Fibroblast of upper back skin (primary cell): ENCODE measurements at places on chromosomes 3 and 15.
A peak's percentile ranks its signal among the peaks of the same experiment; 100 is the strongest.

DNA sequence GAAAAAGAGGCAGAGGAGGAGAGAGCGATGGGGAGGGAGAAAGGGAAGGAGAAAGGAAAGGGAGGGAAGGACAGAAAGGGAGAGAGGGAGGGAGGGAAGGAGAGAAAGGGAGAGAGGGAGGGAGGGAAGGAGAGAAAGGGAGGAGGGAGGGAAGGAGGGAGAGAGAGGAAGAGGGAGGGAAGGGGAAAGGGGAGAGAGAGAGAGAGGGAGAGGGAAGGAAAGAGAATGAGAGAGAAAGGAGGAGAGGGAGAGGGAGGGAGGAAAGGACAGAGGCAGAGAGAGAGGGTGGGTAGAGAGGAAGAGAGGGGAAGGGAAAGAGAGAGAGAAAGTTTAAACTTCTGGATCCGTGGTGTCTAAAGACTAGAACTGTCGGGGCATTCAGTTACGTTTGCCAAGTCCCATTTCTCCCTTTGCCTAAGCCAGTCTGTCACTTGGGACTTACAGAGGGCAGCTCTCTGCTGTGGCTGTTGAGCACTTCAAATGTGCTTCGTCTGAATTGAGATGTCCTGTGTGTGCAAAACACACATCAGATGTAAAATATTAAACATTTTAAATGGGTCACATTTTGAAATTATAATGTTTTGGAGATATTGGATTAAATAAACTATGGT is 62.6 kb downstream of the PLXNA1 start:
- no peak for DNase-seq

DNA sequence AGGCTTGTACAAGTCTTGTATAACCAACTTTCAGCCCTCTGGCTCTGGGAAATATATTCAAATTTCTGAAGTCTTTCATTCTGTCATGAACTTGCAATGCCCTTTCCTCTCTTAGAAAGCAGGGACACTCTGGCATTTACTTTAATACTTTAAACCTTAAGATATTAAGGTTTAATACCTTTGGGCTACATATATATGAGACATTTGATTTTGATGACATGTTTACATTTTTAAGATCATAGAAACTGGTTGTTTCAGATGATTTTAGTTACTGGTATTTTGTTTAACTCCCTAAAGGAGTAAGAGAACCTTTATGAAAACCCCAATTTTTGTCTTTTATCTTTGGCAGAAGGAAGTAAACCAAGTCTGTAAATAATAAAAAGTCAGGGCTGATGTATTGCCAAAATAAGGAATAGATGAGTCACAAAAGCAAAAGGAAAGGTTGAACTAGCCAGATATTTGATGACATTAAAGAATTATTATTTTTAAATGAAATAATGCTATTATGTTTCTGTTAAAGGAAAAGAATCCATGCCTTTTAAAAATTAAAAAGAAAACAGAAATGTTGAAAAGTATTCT is 579.0 kb upstream of the CBLB start:
- peak; percentile 55 for DNase-seq

DNA sequence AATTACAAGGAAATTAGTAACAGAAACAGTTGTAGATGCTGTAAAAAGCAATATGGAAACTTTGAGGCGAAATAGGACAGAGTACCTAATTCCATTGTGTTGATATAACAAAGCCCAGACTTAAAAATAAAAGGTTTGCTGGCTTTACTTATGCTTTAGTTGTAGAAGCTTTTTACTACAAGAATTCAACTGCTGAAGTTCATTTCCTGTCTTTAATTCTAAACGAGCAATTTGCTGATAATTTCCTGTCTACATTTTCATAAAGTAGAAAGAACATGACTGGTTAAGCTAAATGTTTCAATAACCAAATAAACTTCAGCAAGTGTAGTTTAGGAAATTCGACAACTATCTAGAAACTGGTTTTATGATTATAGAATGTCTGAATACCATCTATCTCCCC is 423.8 kb downstream of the MECOM start:
- DNase-seq: no peak

DNA sequence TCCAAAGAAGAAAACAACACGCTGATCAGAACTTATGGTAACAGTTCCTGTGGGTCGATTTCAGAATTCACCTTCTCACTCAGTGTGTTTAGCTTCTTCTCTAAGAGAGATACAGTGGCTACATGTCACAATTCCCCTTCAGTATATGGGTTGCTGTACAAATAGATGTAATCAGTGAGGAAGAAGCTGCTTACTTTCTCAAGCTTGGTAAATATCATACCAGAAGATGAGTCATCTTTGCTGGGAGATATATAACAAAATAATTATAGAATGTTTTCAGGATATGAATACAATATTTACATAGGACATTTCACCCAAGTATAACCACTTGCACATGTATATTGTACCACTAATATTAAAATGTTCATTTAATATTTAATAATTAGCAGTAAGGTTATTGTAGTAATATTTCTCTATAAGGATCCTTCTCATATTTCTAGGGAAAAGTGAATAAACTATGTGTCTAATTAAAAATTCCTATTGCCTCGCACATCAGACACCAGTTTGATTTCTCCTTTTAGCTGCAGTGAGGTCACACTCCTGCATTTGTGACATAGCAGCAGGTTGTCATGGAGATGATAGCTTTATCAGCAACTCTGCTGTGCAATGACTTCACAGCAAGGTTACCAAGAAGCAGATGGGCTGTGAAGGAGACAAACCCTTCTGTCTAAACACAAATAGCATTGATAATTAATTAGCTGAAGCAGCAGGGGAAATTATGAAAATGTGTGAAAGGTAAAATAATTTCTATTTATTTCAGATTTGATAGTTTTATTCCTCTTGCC is 211.4 kb downstream of the TUSC7 start:
- DNase-seq: no peak

DNA sequence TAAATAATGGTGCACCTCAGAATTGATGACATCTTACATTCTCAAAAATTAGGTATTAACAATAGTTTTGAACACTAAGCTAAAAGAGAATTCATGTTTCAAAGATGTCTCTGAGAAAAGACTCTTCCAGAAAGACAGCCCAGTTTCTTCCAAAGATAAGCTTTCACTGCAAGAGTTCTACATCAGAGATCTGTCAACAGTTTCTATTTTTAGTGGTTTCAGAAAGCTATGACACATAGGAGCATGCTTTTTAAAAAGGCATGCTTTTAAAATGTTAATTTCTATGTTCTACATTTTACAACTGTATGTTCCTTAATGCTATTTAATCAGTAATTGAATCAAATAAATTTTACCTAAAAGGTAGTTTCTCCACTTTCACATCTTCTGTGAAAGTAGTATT is 88.2 kb downstream of the PLOD2 start:
- DNase-seq: peak; percentile 56

- no peak for DNase-seq
These were observed 4.2 kb downstream of the RPL15 start for GRCh38 chr3:23921052-23921511.
